ENCODE measurements at places on chromosomes 7 and 10.

GRCh38 chr7:157047148-157047547 lies 36.7 kb upstream of the MNX1 start:
- no peak for DNase-seq

DNA sequence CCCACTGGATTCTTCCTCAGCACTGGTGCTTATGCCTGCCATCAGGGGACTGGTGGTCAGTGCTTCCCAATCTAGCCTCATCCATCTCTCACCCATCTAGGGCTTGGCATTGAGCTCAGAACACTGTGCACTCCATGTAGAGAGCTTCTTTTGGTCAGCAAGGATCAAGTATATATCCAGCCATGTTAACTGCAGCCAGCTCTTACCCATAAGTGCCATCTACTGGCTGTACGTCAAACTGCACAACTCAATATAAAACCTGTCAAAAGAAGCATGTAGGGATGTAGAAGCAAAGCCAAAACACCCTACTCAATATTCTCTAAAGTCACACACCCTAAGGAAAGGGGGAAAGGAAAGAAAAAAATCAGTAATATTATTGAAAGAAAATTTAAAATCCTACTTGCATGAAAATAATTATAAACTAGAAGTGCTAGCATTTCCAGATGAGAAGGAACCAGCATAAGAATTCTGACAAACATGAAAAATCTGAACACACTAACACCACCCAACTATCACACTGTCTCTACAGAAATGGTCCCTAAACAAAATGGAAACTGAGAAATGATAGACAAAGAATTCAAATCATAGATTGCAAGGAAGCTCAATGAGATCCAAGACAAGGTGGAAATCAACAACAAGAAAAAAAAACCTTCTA lies 531.1 kb upstream of the STEAP1 start:
- peak; percentile 17 for DNase-seq

DNA sequence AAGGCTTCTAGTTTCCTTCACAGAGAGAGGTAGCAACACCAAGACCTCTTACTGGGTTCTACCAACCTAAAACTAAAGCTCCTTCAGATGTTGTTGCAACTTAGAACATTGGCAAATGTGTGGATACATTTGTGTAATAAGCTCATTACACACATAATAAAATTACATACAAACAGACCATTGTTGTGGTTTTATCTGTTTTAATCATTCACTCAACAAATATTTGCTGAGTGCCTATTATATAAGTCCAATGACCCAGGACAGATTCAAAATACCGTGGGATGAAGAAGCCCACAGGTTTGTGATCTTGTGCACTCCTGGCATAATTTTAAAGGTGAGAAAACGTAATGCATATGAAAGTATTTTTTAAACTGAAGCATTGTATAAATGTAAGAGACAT lies 160.4 kb upstream of the NPVF start:
- DNase-seq, result no peak

- no peak for DNase-seq
Observed at GRCh38 chr10:62580396-62580795, 206.2 kb downstream of the ZNF365 start.

DNA sequence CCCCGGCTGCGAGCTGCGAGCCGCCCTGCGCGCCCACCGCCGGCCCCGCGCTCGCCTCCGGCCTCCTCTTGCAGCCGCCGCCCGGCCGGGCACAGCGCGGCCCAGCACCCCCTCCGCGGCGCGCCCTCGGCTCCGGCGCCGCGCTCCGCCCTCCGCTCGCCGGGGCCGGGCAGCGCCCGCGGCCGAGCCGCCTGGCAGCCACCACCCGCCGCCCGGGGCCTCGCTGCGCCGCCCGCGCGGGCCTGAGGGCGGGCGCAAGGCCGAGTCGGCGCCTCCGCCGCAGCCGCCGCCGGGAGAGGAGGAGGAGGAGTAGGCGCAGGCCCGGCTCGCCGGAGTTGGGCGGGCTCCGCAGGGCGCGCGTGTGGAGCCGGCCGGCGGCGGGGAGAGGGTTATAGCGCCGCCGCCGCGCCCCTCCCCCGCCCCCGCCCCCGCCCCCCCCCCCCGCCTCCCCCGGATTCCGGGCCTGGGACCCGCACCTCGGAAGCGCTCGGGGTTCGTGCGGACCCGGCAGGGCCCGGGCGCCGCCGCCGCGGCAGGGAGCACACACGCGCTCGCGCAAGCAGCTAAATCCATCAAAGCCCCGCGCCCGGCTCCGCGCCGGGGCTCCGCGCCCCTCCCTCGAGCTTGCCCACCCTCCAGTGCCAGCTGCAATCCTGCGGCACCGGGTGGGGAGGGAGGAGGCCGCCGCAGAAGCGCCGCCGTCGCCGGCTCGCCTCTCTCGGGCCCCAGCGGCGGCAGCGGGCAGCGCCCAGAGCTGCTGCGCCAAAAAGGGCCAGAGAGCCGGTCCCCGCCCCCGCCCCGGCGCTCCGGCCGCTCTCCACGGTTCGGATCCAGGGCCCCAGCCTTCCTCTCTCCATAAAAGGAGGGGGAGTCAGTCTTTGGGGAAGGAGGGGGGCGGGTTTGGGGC lies at the start of gene PDGFA:
PDGFA (minus strand) TSS at position 363 of the 907 bp plus-strand sequence. CDS start 845 bp downstream, outside the sequence.
- no peak for DNase-seq

- DNase-seq, result no peak
Observed at GRCh38 chr10:106360870-106361269, 803.6 kb downstream of the SORCS1 start.

DNA sequence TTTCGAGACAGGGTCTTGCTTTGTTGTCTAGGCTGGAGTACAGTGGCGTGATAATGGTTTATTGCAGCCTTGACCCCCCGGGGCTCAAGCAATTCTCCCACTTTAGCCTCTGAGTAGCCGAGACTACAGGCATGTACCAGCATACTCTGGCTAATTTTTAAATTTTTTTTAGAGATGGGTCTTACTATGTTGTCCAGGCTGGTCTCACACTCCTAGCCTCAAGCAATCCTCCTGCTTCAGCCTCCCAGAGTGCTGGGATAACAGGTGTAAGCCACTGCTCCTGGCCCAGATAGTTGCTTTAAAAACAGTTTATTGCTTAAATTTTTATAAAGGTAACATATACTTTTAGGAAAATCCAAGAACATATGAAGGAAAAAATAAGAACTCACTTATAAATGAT lies 26.3 kb downstream of the NEURL1 start:
- DNase-seq, result no peak

DNA sequence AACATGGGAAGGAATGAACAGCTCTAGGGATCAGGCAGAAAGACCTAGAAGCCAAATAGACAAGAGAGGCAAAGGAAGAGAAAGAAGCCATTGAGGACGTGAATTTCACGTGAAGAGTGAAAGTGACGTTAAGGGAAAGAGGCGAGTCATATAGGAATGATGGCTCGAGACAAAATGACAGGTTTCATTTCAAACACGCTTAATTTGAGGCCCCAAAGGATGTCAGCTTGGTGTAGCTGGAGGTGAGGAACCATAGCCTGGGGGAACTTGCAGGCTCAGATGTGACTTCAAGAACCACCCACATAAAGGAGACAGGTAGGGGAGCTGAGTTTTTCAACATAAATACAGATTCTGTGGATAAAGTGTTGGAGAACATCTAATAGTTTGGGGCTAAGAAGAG lies 84.3 kb upstream of the ATP6V0A4 start:
- DNase-seq, result no peak

DNA sequence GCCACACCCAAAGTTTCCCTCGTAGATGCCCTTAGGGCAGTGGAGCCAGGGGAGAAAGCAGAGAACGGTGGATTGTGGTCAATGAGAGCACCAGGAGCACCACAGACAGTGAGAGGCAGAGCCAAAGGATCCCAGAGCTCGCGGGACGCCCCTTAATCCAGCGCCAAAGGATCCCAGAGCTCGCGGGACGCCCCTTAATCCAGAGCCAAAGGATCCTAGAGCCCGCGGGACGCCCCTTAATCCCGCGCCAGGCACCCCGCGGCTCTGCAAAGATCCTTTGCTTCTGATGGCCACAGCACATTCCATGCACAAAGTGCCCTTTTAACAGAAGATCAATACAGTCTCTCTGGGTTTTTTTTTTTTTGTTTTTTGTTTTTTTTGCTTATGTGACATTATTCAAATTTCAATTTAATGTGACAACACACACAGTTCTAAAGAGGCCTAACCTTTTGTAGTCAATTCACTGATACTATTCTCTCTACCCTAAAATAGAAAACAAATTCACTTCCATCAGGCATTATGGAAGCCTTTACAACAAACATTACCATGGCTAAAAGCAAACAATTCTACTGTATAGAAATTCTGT lies 52.9 kb upstream of the NCAPG2 start:
- DNase-seq, result no peak

DNA sequence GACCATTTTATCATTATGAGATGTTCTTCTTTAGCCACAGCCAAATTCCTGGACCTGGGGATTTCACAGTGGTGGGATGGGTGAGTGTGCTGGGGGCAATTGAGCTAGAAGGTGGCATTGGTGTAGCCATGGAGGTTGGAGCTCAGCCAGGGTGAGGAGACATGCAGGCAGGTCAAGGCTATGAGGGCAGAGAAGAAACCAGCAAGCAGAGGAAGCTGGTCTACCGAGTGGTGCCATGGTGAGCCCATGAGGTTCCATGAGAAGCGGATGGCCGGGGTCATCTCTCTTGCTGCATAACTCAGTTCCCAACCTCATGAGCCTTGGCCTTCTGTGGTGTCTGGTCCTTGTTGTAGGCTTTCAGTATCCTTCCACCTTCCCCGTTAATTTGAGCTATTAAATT lies 91.4 kb downstream of the CARD11 start:
- no peak for DNase-seq

DNA sequence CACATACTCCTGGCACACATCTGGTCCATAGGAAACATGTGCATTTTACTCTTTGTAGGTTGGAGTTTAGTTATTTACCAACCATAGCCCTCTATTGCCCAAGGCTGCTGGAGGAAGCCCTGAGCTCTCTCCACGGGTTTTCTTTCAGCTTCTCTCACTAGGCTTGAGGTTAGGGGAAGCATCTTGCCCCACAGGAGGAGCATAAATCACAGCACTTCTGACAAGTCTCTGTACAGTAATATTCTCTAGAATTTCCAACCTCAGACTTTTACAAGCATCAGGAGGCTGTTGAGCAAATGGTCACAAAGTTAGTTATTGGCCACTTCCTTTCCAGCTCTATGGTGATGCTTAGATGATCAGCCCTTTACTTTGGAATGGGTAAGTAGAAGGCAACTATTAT lies 122.9 kb upstream of the GLI3 start:
- DNase-seq, result no peak

DNA sequence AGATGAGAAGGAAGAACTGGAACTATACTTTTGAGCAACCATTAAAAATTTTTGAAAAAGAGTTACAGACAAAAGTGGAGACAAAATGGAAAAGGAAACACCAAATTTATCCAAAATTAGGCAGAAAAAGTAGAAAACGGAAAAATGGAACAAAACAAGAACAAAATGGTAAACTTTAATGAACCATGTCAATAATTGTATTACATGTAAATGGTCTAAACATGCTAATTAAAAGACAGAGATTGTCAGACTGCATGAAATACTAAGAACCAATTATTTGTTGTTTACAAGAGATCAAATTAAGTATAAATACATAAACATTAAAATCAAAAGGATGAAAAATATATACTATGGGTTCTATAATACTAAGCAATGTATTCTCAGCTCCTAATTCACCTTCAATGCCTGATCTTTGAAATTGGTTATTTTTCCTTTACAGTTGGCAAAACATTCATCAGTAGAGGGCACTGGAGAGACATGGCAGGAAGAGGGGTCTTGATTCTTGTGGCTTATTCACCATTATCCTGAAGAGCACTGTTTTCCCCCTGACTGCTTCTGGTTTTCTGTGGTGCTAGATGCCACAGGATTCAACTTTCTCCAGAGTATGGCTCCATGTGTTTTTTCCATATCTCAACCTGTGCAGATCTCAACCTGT lies 124.9 kb downstream of the ELFN1 start:
- DNase-seq, result no peak

- no peak for DNase-seq
Observed at GRCh38 chr10:46550076-46550790, 6.2 kb downstream of the GPRIN2 start.

DNA sequence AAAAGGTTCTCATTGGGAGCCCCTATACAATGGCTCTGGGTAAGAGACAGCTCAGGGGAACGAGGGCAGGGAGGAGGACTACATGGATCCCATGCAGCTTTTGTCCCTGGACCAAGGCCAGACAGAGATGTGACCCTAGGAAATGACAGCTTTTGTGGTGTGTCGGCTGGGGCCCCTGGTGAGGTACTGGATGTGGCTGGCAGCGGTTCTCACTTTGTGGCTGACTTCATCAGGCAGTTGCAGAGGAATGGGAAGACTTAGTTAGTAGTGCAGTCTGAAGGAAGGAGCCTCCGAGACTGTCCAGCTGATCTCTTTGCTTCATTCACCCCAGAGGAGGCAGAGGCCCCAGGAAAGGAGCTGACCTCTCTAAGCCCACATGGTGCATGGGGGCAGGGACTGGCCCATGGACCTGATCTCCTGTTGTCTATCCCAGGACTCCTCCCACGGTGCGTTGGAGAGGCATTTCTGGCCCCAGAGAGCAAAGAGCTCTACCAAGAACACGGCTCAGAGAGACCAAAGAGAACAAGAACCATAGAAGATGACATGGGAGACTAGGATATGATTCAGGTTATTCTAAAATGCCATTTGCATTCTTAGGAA lies 202.9 kb downstream of the RPS24 start:
- DNase-seq, result no peak

DNA sequence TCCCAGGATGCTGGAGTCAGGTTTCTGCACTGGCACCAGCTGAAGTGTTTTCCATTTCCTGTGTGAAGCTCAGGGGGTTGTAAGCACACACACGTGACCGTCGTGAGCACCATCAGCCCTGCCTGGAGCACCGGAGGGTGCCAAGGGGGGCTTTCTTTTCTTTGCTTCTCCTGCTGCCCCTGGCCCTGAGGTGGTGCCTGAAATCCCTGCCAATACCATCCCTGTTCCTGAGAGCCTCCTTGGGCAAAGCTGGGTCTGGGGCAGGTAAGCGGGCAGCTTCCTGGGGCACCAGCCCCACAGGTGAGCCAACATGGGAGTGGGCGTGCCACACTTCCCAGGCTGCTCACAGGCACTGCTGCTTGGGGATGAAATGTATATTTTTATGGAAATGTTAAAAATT lies 593.6 kb downstream of the DNAJB6 start:
- DNase-seq, result no peak

DNA sequence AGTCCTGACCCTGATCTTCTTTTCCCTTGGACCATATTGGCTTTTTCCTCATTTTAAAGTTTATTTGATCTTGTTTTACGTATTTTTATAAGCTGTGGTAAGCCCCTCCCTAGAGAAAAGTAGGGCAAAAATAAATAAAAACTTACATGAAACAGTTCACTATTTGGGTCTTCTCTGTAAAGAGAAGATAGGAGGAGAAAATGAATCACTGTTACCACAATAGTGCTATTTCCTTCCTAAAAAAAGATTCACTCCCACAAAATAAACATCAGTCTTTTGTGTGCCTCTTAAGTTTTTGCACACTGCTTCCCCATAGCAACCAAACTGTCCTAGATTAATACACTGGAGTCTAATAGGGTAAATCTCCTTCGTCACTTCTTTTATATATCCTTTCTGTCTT lies 1.4 kb upstream of the SVIL start:
- DNase-seq, result no peak

- no peak for DNase-seq
Observed at GRCh38 chr10:95588025-95588424, 26.9 kb upstream of the SORBS1 start.
